ENCODE measurements at places on chromosomes 1 and 21.

GRCh38 chr1:66041654-66042053, 249.0 kb downstream of the PDE4B start:
- DNase-seq = no peak

DNA sequence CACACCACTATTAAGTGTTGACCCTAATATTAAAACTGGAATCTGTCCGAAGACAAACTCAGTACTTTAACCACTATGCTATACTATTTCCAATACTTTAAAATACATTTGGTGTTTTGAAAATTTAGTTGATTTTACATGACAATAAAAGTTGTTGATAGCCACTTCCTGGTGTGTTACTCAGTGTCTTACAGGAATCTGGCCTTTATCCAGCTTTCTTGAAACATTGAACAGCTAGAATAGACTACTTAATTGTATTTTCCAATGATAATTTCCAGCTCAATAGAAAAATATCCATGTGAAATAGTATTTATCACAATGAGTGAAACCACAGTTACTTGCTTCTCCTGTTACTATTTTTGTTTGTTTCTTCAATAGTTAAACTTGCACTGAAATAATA, 369.6 kb upstream of the ADGRL4 start:
- DNase-seq = no peak

- DNase-seq = no peak
Measured at GRCh38 chr1:53648516-53648915, 90.4 kb downstream of the GLIS1 start.

- DNase-seq = no peak
Measured at GRCh38 chr1:56145581-56145980, 433.8 kb downstream of the PLPP3 start.

GRCh38 chr1:9657521-9658032, 6.0 kb downstream of the PIK3CD start:
- no peak for DNase-seq

DNA sequence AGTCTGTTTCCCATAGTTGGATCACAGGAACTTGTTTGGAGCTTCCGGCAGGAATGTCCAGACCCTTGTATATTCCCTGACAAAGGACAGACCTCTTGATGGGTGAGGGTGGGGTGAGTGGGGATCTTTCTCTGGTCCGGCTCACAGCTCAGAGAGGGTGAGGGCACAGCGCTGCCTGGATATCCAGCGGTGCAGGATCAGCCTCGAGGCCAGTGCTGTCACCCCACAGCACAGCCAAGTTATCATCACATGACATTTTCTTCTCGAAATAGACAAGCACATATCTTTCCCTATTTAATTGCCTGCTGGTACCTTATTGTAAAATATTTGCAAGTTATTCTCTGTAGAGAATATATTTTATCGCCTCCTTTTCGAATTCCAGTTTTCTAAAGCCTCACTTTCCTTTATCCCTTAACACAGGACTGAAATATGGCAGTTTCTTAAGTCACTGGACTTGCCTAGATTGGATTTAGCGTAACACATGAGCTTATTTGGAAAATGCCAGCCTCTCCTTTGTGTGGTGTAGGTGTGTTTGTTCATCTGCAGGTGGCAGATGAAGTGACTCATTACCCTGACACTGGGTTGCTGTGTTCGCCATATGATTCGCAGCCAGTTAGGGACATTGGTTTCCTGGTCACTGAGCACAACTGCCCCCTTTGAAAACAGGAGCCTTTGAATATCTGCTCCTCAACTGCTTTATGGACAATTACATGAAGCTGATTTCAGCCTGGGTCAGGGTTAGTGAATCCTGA, 21.4 kb downstream of the CLIC6 start:
- no peak for DNase-seq

GRCh38 chr21:46051379-46051770, 46.5 kb upstream of the COL6A2 start:
- DNase-seq = no peak

DNA sequence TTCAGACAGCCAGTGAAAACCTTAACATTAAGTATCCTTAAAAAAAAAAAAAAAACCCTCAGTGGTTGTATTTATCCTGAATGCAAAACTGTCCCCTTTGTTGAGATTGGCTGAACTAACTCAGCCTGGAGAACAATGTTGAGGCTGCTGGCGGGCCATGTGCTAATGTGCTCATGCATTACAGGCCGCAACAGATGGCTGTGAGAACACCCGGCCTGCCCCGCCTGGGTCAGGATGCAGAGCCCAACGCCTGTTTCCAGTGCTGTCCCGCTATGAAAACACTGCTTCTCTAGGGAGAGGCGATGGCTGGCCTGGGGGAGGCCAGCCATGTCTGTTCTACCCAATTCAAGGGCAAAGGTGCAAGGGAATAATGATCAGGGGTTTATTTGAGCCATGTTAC, 13.8 kb downstream of the OLIG2 start:
- DNase-seq = no peak

DNA sequence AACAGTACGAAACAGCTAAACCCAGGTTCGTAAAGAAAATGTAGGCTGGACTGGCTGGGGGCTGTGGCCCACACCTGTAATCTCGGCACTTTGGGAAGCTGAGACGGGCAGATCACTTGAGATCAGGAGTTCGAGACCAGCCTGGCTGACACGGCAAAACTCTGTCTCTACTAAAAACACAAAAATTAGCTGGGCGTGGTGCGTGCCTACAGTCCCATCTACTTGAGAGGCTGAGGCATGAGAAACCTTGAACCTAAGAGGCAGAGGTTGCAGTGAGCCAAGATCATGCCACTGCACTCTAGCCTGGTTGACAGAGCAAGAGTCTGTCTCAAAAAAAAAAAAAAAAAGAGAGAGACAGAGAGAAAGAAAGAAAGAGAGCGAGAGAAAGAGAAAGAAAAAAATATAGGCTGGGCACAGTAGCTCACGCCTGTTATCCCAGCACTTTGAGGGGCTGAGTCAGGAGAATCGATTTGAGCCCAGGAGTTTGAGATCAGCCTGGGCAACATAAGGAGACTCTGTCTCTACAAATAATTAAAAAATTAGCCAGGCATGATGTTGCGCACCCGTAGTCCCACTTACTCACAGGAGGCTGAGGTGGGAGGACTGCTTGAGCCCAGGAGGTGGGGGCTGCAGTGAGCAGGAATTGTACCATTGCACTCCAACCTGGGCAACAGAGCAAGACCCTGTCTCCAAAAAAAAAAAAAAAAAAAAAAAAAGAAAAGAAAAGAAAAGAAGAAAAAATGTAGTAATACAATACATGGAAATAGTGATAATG, 35.7 kb downstream of the CAPZB start:
- DNase-seq = no peak

- DNase-seq = no peak
Measured at GRCh38 chr1:55519937-55520683, 304.9 kb upstream of the USP24 start.

GRCh38 chr1:198929961-198930599, 291.2 kb downstream of the PTPRC start:
- no peak for DNase-seq

DNA sequence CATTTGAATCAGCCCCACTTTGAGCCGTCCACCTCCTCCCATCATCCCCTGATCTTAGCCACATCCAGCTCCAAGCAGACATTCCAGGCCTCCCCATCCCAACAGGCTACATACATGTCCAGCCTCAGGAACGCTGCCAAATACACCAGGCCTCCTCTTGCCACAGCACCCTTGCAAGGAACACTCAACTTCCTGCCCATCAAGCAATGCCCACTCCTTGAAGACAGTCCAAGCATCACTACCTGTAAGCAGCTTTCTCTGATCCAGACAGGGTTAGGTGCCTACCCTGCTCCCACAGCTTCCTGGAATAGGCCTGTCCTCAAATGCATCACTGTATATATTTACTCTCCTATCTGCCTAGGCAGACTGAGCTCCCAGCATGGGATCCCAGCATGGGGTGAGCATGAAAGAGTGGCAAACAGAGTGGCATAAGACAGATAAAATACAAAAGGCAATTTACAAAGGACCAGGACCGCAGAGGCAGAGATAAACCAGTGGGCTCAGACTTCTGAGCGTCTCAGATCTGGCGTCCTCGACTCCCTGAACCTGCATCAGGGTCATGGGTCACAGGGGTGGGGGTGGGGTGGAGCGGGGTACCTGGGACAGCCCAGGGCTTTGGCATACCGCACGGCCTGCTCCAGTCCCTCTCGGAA, 816 bp downstream of the HYI start:
- DNase-seq = no peak

- DNase-seq = no peak
Measured at GRCh38 chr1:65615859-65616258, 176.8 kb upstream of the PDE4B start.

- no peak for DNase-seq
Measured at GRCh38 chr1:8427493-8427892, 109.6 kb downstream of the SLC45A1 start.

DNA sequence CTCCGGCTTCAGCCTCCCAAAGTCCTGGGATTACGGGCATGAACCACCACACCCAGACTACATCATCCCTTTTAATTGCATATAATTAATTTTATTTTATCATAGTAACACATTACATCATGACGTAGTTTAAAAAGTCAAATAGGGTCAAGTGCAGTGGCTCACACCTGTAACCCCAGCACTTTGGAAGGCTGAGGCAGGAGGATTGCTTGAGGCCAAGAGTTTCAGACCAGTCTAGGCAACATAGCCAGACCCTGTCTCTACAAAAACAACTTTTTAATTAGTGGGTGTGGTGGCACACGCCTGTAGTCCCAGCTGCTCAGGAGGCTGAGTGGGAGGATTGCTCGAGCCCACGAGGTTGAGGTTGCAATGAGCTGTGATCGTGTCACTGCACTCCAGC, 20.7 kb downstream of the EFNA3 start:
- DNase-seq = no peak

DNA sequence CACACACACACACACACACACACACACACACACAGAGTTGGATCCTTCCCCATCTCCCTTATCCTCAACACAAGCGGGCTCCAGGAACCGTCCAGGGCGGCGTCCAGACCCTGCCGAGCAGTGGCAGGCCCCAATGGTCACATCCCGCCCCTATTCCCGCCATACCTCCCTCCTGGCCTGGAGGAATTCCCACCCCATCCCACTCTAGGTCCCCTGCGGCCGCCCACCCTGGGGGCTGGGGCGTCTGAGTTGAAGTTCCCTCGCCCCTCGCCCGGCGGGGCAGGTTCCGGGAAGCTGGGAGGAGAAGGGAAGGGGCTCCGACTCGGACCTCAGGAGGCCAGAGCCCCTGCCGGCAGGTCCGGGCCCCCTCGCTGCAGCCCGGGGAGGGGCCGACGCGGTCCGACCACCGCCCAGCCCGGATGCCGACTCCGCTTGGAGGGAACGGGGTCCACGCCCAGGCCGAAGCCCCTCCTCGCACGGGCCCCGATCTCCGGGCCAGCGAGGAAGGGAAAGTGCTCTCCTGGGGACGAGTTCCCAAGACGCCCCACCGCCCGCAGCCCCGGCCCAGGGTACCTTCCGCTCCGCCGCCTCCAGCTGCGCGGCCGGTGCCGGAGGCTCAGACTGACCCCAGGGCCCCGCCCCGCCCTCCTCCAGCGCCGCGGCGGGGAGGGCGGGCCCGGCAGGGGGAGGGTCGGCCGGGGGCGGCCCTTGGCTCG, at the start of gene RHOC:
TSS of gene RHOC (minus strand) at position 623 of the 716 bp plus-strand sequence. CDS start 3,328 bp downstream, outside the sequence.
- DNase-seq = peak; percentile 29

- DNase-seq = peak; percentile 41
Measured at GRCh38 chr1:150621497-150622302, 7.7 kb downstream of the ENSA start.

DNA sequence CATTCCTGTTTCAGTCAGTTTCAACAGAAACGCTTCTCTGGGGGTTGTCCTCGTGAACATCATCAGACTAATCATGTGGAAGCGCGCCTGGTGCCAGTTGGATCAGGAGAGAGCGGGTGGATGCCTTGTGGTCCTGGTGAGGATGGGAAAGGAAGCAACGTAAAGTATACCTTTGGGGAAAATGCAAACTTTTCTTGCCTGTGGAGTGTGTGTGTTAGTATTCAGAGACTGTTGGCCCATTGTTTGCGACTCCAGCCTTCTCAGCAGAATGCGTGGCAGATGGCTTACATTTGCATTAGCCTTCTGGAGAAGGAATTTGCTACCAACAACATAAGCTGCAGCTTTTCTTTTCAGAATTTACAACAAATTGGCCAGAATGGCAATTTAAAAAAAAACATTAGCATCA, 173.9 kb downstream of the RWDD3 start:
- DNase-seq = no peak

Data from stimulated activated CD4-positive, alpha-beta T cell treated with anti-CD3 and anti-CD28 coated beads, TNF-alpha, amount 100 ng/mL, for 24 hours (primary cell).